ENCODE measurements at places on chromosomes 11 and 22. TPM values are rescaled to one million over a fixed set of nuclear protein-coding genes. Genes with fewer than 3 reads are reported as not detected.
A peak's percentile ranks its signal among the peaks of the same experiment; 100 is the strongest.

DNA sequence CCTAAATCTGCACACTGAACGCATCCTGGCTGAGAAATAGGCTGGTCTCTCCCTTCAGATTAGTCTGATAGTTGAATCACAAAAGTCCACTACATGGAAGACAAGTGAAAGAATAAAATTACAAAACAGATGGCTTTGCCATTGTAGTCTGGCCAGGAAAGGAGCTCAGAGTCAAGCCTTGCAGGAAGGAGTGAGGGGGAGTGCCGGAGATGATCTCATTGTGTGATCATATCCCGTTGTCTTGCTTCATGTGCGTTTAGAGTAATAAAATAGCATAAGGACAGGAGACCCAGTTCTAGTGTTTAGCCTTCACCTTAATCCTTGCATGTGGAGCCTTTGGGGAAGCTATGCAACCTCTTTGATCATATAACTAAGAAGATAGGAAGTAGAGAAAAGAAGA lies 666.7 kb upstream of the RAG2 start:
- no peak for DNase-seq

GRCh38 chr11:129352676-129353075 lies 23.0 kb upstream of the BARX2 start:
- peak; percentile 78 for DNase-seq

- no peak for DNase-seq
These were observed 567.3 kb downstream of the MIAT start for GRCh38 chr22:27224485-27225374.

DNA sequence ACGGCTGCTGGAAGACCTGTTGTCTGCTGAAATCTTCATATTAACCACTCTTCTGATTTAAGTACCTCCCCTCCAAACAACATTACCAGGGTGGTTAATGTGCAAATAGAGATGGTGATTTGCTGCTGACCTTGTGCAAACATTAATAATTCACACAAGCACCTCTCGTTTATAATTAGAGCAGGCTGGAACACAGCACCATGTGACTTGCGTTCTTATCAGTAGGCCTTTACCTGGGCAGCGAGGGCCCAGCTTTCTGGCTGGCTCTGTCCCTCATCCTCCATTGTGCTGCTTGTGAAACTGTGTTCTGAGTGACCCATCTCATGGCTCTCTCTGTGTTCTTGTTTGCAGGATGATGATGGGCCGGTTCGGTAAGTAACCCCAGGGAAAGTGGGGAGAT lies 41.0 kb upstream of the PARVG start:
- no peak for DNase-seq

DNA sequence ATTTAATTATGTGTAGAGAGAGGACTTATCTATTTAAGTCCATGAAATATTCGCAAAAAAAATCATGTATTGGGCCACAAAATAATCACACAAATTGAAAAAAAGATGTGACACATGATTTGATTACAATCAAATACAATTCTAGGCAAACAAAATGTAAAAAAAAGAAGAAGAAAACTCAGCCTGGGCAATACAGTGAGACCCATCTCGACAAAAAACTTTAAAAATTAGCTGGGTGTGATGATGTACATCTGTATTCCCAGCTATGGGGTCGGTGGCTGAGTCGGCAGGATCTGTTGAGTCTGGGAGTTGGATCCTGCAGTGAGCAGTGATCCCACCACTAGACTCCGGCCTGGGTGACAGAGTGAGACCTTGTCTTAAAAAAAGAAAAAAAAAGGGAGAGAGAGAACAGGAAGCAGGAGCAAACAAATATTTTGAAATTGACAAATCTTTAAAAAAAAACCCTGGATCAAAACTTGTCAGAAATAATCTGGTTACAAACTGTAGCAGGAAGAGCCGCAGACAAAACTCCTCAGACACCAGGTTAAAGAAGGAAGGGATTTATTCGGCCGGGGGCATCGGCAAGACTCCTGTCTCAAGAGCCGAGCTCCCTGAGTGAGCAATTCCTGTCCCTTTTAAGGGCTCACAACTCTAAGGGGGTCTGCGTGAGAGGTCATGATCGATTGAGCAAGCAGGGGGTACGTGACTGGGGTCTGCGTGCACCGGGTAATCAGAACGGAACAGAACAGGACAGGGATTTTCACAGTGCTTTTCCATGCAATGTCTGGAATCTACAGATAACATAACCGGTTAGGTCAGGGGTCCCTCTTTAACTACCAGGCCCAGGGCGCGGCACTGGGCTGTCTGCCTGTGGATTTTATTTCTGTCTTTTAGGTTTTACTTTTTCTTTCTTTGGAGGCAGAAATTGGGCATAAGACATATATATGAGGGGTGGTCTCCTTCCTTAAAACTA lies 3.3 kb upstream of the TYMP start:
- no peak for DNase-seq

GRCh38 chr11:61871158-61871597 lies 20.2 kb downstream of the FADS3 start:
- DNase-seq, result peak; percentile 95

DNA sequence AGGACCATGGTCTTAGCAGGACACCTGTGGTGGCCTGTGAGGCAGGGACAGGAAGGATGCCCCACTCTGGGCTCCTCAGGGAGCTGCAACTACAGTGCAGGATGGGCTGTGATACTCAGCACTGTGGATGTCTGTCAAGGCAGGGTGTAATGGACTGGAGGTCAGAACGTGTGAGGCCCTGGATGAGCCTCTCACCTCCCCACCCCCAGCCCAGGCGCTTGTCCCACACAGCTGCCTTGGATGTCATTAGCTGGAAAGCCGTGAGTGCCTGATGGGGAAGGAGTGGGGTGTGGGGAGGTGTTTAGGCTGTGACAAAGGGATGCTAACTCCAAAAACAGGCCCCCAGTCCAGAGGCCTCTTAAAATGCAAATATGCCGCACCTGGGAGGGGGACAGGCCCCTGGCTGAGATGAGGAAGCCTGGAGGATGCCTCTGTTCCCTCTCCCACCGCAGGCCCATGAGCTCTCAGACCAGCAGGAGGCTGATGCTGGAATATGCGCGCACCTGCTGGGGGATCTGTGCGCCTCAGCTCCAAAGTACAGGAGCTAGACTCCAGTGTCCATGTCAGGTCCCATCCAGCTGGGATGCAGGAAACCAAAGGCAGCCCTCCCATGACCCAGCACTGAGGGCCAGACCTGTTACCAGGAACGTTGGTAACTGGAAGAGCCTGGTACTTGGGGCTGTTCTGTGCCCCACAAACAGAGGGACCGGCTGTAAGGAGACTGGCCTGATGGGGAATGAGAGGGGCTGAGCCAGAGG lies 25.1 kb downstream of the RSPH14 start:
- no peak for DNase-seq

Gene TEF
- total RNA-seq, result 33.2 TPM

Gene CDC42EP1
- 37.6 TPM for total RNA-seq

Gene TMEM191C
- total RNA-seq, result not detected
